ENCODE measurements at places on chromosomes 6 and 20.

DNA sequence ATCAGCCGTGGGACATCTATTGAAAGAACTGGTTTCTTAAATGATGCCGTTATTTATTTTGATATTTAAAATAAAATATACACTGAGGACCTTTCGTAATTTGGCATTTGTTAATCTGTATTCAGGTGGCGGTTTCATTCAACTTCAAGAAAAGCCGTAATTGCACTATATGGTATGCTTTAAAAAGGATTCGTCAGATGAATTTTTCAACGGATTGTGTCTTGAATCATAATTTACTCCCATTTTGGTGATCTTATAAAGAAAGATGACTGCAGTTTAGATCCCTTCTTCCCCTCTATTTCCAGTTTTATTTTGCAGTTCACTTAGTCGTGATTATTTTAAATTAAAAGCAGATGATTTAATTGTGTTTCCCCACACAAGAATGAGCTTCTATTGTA is 761 bp downstream of the KLHL32 start:
- no peak for DNase-seq

- no peak for DNase-seq
Measured at GRCh38 chr6:123804014-123804786, 535 bp downstream of the NKAIN2 start.

- no peak for DNase-seq
Measured at GRCh38 chr6:167764713-167765479, 61.8 kb upstream of the AFDN start.

GRCh38 chr6:37966801-37967200 is 147.3 kb downstream of the ZFAND3 start:
- no peak for DNase-seq

GRCh38 chr20:57421253-57422220 is 30.3 kb downstream of the RBM38 start:
- no peak for DNase-seq

DNA sequence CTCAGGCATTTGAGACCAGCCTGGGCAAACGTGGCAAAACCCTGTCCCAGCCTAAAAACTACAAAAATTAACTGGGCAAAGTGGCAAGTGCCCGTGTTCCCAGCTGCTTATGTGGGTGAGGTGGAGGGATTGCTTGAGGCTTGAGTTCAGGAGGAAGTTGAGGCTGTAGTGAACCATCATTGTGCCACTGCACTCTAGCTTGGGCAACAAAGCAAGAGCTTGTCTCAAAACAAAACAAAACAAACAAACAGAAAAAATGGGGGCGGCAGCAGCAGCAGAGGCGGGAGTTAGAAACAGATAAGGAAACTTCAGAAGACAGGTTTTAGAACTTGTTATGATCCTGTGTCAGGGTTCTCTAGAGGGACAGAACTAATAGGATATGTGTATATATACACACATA is 49.0 kb downstream of the SCAF8 start:
- no peak for DNase-seq

DNA sequence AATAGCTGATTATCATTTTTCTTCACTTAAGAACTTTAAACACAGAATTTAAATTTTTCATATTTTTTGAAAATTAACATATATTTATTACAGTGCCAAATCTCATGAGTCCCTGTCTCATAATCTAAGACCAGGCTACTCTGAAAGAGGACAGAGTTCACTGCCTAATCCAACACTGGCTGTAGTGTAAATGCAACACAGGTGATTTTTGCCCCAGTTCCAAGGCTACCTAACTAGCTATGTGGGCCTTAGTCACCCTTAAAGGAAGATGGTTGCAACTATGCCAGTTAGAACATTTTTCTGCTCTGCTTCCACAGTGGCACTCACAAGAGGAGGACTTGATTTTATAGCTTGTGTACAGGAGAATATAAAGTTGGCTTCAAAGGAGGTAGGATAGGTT is 4.9 kb downstream of the SLC25A27 start:
- DNase-seq = no peak

DNA sequence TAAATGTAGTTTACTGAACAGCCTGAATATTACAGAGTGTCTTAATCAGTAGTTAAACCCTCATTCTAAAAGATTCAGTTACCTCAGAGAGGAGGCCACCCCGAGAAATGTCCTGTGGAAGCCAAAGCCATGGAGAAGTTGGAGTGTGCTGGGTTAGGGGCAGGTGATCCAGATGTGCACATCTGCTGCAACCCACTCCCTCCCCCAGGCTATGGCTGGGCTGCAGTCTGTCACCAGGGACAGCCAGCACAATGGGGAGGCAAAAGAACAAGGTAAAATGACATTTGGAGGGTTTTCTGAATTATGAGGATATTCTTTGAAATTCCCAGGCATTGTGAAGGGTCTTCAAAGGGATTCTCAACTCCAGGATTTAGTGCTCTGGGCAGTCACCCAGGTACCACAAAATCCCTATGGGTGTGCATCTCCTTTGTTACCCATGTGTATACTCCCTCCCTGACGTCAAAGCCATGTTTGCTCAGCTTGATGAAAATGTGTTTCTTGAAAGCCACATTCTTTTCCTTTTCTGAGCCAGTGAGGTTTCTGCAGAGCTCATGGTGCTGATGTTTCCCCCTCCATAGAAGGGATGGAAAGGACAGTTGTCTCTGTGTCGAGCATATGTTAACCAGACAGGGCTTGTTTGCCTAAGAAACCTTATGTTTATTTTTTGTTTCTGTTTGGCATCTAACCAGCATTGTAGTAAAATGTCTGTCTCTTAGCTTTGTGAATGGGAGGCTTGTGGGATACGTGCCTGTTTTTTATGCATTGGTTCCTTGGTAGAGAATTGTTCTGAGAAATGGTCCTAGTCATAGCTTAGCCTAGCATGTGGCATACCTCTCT is 212.3 kb upstream of the TBX18 start:
- no peak for DNase-seq

DNA sequence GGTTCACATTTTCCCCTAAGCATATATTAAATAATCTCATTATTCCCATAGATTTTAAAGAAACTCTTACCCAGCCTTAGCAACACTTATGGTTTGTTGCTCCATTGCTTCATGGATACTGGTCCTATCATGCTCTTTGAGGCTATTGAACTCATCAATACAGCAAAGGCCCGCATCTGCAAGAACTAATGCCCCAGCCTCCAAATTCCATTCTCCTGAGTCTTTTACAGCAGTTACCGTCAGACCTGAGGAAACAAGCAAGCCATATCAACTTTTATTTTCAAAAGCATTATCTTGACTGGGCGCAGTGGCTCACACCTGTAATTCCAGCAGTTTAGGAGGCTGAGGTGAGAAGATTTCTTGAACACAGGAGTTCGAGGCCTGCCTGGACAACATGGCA is 37.7 kb upstream of the ASF1A start:
- no peak for DNase-seq

GRCh38 chr20:40603057-40603651 is 85.9 kb downstream of the MAFB start:
- DNase-seq = no peak

- no peak for DNase-seq
Measured at GRCh38 chr6:117739869-117740268, 64.6 kb downstream of the NUS1 start.

- no peak for DNase-seq
Measured at GRCh38 chr6:32234934-32235333, 11.1 kb upstream of the NOTCH4 start.

GRCh38 chr6:148508401-148509041 is 165.9 kb downstream of the SASH1 start:
- DNase-seq = no peak

DNA sequence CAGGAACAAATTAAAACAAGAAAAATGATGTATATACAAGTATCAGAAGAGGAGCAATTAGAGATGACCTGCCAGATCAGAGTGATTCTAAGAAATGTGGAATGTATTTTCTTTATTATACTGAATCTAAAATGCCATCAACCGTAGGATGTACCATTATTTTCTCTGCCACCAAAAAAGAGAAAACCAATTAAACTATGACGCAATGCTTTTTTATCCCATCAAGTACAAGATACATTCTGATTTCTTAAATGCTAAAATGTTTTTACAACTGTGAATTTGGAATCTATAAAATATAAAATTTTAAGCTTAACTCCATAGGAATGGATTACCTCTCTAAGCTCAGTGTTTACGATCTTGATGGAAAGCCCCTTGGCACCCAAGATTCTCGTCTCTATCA is 85.9 kb downstream of the PHACTR1 start:
- DNase-seq = no peak

DNA sequence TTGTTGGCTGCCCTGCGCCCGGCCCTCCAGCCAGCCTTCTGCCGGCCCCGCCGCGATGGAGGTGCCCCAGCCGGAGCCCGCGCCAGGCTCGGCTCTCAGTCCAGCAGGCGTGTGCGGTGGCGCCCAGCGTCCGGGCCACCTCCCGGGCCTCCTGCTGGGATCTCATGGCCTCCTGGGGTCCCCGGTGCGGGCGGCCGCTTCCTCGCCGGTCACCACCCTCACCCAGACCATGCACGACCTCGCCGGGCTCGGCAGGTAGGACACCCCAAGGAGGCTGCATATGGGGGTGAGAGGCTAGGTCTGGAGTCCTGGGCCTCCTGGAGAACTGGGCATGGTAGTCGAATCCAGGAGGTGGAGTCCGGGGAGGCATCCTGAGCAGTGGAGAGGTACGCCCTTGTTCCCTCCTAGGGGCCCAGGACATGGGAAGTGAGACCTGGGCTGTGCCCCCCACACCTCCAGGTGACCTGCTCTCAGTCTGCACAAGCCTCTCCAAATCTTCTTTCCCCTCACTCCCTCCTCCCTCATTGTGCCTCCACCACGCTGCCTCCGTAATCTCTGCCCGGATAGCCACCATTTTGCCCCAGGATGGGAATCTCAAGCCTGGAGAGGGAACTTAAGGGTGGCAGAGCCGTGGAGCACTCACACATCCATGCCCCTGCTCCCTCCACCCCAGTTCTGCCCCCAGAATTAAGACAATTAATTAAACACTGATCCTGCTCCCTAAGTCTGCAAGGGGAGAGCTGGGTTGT is 541 bp downstream of the CDC25B start:
- no peak for DNase-seq

GRCh38 chr20:17381724-17382123 is 149.5 kb downstream of the BFSP1 start:
- no peak for DNase-seq

- no peak for DNase-seq
Measured at GRCh38 chr6:136547871-136548270, 2.4 kb downstream of the MAP7 start.

DNA sequence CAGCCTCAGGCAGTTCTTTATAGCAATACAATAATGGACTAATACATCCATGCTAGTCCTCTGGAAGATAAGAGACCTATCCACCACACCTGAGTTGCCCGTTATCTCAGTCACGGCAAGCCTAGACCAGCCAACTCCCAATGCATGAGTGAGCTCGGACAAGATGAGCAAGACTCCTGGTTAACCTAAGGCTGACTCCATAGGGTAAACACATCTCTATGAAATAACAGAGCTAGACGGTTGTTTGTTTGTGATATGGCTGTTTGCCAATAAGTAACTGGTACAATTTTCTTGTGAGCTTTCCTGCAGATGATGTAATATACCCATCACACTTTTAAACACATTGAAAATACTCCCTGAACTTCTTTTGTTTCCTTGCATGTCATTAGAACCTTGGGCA is 70.6 kb upstream of the PHACTR1 start:
- DNase-seq = no peak

- no peak for DNase-seq
Measured at GRCh38 chr6:117990151-117990550, 83.1 kb downstream of the SLC35F1 start.

- DNase-seq = no peak
Measured at GRCh38 chr6:105136431-105137350, 43.1 kb downstream of the POPDC3 start.

GRCh38 chr6:85252552-85252951 is 197.3 kb upstream of the NT5E start:
- DNase-seq = no peak

- no peak for DNase-seq
Measured at GRCh38 chr20:46304361-46304760, 3.9 kb downstream of the CDH22 start.

GRCh38 chr6:97437087-97437486 is 154.1 kb upstream of the MMS22L start:
- no peak for DNase-seq

DNA sequence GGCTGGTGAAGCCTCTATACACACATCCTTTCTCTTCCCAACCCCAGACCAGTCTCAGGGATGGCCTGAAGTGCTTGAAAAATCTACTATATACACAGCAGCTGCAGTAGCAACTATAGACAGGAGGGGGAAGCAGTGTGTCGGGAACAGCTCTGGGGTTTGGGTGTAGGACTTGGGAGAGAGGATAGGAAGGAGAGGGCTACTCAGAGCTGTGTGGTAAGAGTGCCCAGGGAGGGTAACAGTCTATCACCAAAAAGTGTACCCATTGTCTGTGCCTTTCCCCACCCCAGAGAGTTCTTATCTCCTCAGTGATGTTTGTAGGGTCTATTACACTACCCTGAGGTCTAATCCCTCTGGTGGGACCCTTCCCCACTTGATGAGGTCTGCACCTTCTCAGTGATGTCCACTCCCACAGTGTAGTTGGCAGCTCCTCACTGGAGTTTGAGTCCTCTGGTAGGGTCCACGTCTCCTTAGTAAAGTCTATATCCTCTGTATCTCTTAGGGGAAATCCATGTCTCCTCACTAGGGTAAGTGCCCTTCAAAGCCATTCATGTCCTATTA is 1.5 kb upstream of the GGT7 start:
- DNase-seq = no peak

DNA sequence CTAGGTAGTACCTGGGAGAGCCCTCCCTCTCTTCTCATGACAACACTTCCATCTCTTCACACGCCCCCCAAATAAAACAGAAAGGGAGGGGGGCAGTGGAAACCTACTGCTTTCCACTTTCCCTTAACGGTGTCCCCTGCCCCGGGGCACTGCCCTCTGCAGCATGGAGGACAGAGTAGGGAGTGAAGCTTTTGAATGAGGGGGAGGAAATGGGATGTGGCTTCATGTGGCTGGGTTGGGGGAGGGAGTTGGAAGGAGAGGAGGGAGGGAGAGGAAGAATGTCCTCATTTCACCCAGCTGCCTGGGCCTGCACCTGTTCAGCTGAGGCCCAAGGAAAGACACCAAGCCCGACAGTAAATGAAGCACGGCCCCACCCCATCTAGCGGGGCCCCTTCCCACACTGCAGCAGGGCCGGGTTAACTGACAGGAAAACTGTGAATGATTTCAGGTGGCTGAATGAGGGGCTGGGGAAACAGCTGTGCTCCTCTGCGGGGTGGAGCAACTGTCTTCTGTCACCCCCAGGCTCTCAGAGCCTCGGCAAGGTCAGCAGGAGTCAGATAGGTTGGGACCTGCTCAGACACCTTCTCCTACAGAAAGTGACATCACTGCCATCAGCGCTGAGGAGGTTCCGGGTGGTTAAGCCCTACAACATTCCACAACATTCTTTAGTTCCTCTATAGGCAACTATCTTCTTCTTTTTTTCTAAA is 40.0 kb upstream of the TAF8 start:
- DNase-seq = no peak

DNA sequence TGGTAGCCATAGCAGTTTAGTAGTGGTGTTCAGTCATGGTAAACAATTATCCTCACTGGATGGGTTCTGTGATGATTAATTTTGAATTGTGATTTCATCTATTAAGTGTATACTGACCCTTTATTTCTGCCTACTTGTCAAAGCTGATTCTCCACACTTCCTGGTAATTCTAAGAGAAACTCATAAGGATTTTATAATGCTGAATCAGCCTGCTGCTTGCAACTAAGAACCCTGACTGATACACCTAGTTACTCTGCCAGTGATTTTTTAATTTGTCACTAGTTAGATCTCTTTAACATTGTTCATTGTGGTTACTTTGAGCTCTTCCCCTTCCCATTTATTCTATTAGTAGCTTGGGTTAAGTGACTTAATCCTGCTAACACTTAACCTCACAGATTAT is 8.6 kb downstream of the CDC40 start:
- no peak for DNase-seq

Measured in activated CD4-positive, CD25-positive, alpha-beta regulatory T cell treated with anti-CD3 and anti-CD28 coated beads, Interleukin-2, amount 50 U/mL, for 16 hours (primary cell).